ENCODE measurements at places on chromosomes 2 and 18.

DNA sequence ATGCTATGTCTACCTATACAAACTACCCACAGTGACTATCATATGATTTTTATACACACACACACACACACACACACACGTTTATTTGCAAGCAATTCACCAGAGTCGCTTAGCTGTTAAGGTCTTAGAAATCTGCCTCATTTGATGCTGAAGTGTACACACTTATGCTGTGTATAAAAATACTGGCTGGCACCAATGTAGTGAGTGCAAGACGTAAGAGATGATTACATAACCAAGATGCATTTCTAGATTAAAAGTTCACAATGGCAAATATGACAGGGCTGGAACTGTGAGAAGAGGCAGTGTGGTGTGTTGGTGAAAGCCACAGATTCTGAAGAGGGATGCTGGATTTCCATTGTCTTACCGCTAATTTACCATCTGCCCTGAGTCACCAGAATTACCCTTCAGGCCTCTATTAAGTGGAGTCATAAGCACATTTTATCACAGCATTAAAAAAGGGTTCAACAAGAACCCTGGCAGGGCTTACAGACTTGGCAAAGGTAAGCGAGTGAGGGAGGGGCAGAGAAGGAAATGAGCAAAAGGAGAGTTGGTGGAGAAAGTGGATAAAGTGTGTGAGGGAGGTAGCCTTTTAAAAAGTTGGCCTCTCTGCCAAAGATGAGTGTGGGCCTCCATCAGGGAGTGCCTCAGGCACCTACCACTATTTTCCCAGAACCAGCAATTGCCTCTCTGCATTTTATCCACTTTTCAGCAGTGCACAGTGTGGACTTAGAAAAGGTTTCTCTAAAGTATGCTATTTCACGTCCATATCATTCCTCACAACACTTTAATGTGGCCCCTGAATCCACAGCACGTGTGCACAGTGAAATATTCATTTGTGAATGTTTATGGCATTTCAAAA, 21.5 kb downstream of the MEIS1 start:
- no peak for DNase-seq

GRCh38 chr2:150732064-150732463, 244.6 kb upstream of the RND3 start:
- no peak for DNase-seq

- DNase-seq: no peak
Measured at GRCh38 chr2:68646303-68646702, 2.9 kb downstream of the PROKR1 start.

GRCh38 chr2:173254659-173255058, 100.0 kb upstream of the CDCA7 start:
- no peak for DNase-seq

GRCh38 chr2:136106505-136106904, 11.4 kb downstream of the CXCR4 start:
- no peak for DNase-seq

DNA sequence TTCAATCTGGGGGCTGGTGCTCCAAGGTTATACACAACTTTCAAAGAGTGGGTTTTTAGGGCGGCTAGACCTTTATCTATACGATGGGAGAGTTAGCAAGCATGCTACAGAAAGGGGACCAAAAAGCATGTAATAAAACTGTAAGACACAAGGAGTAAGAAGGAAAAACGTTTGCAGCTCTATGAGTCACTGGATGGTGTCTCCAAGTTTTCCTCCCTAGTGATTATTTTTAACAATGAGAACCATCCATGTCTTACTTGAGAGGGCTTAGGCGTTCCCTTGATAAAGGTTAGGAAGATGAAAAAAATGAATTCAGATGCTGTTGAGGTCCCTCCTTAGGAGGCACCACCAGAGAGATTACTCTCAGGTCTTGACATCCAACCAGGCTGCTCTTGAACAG, 75.9 kb downstream of the HRH4 start:
- no peak for DNase-seq

GRCh38 chr18:27253571-27253970, 68.5 kb upstream of the CHST9 start:
- no peak for DNase-seq

GRCh38 chr2:65193446-65193845, 34.2 kb upstream of the ACTR2 start:
- no peak for DNase-seq

DNA sequence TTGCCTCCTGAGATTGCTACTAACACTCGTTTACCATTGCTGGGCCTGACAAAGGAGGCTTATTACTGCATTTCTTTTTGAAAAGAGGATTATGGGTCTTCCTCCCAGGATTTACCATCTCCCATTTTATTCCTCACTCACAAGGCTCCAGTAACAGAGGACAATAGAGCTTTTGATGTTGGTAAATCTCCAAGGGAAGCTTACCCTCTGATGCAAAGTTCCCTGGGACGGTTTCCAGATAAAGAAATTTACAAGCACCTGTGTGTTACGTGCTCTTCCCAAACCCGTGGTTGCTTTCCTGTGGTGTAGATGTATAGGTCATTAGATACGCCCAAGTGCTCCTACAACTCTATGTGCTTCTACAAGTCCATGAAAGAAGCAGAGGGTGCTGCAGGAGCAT, 17.1 kb downstream of the VSNL1 start:
- DNase-seq: no peak

DNA sequence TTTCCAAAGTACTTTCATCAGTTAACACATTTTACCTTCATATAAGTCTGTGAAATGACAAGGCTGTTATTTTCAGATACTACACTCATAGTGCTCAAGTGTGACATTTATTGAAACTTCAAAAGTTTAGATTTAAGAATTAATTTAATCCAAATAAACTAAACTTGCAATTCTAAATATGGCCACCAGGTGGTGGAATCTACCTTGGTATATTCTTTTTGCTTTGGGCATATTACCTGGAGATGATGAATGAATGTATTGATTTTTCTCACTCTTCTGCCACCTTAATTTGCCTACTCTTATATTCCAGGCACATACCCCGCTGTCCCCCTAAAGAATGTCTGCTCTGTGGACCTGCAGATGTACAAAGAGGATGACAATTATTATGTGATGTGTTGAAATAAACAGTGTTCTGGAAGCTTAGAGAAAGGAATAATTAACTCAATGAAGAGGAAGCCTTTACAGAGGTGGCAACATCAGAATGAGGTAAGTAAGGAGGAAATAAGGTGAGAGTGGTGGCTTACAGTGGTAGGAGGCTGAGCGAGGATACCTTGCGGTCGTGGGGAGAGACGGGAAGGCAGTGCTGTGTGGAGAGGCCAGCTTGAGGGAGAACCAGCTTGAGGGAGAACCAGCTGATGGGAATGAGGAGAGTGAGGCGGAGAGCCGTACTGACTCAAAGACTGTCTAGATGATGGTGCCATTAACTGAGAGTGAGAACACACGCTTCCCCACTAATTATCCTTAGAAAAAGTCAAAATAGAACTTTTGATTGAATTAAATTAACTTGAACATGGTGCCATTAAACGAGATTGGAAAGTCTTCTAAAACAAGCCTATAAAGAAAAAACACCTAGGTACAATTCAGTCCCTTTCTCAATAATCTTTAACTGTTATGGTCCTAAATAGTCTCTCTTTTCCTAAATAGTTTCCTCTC, 179.5 kb downstream of the CELF4 start:
- DNase-seq: no peak

GRCh38 chr2:28915939-28916338, 21.5 kb downstream of the WDR43 start:
- DNase-seq: no peak

- DNase-seq: no peak
Measured at GRCh38 chr2:18703555-18703954, 114.2 kb upstream of the NT5C1B start.

GRCh38 chr2:192498747-192499146, 304.0 kb upstream of the TMEFF2 start:
- DNase-seq: no peak

GRCh38 chr2:215420471-215420935, 15.4 kb downstream of the FN1 start:
- DNase-seq: no peak

DNA sequence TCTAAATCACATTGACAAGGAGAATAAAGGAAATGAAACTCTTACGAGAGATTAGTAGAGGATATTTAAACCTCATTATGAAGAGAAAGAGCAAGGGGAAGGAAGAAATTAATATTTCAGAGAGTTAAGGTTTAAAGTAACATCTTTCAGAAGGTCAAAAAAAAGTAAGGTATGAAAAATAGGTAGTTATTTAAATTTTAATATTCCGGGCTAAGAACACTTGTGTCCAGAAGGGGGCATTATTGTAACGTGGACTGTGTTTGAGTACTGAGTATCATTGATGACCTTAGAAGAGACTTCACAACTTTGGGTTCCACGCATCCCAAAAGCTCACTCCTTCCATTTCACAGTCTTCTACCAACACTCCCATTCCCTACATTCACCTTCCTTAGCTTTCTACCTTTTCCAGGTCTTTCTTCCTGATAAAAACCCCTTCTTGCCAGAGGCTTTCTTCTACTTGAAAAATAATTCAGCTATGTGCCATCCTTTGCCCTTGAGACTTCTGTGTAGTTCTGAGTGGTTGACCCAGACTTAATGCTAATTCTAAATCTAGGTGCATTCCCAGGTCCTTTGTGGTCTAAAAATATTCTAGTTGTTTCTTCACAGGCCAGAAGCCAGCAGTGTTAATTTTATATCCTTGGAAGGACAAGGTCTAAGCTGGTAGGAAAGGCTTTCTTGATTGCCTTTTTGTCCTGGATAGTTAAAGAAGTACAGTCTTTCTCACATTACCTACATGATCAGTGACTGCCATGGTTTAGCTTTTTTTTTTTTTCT, 16.5 kb downstream of the DYNC1I2 start:
- no peak for DNase-seq

GRCh38 chr2:96663829-96664228, 21.3 kb downstream of the FER1L5 start:
- no peak for DNase-seq

DNA sequence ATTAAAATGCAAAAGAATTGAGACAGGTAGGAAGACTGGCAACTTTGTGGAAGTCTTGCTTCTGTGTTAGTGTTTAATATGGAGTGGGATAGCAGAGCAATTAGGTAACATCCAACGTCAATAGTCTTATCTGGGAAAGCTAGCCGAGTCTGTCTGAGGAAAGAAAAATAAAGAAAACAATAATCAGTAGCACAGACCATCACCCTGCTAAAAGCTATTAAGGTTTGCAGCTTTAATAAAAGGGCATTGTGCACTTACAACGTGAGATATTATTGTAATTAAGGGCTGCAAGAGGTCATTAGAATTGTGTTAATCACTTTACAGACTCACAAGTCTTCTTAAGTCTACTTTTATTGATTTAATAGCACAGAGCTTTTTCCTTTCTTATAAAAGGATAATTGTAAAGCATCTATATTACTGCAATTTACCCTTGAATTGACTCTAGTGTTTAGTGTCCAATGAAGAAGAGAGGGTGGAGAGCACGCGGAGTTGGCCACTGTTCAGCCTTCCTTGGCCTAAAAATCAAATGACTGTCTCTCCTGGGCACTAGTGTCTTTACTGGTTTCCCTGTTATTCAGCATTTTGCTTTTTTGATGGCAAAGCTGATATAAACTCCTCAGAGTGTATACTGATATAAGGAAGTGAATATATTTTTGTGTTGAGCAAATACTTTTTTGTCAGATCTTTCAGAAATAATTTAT, 2.0 kb downstream of the CDH7 start:
- no peak for DNase-seq

DNA sequence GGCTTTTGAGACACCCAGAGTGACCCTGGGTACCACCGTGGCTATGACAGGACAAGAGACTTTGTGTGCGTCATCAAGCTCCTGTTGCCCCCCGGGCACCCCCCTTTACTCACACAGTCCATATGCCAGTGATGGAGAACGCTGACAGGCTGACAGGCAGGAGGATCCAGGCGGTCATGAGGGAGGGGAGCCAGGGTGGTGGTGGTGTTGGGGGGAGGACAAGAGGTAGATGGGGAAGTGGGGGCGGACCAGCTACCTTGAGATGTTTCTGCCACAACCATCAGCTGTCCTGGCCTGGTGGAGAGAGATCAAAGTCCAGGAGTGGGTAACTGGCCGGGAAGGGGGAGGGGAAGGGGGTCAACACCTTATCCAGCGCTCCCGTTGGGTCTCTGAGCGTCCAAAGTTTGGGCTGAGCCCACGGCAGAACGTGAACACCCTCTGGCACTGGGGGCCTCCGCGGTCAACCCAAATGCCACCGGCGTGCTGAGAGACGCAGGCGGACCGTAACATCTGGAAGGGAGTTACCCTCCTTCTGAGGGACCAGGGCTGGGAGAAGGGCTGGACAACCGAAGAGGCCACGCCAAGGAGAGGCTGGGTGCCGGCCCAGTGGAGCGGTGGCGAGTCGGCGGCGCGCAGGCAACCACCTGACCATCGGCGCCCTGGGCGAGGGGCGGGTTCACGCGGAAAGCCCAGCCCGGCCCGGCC, 575 bp downstream of the TMEM150A start:
- DNase-seq: no peak

- DNase-seq: no peak
Measured at GRCh38 chr2:47043142-47043890, 111.8 kb downstream of the STPG4 start.

DNA sequence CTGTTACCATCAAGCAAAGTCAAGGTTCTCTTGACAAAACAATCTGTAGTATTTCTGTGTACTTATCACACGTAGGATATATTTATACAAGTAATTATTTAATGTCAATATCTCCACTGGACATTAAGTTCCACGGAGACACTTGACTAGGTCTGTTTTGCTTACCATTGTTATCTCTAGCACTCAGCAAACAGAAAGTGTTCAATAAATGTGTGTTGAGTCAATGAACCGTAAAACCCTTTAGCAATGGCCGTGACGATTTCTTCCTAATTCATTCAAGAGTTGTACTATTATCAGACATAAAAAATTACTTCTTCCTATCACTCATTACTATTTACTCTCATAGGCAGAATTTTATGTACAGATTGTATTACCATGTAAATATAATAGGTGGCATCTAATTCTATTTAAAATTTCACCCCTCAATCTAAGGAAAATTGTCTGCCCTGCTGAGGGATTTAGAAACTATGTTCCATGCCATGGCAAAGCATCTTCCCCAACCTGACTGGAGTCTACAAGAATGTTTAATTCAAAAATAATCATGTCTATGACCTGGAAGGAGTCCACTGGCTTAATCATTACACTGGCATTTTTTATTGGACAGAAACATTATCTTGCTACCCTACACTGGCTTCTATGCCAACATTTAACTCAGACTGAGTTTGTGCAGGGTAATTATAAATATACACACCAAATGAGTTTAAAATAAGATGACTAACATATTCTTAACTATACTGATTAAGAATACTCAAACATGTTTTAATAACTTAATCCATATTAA, 301.9 kb downstream of the ZEB2 start:
- DNase-seq: no peak

GRCh38 chr18:77108821-77109647, 23.5 kb downstream of the MBP start:
- DNase-seq: no peak
